ENCODE measurements at places on chromosomes 16 and 17. TPM values are rescaled to one million over a fixed set of nuclear protein-coding genes. Genes with fewer than 3 reads are reported as not detected.

The HLF gene
- total RNA-seq, result 0.93 TPM

The HOXB9 gene
- total RNA-seq, result 2.6 TPM

The GNAO1 gene
- 2.5 TPM for total RNA-seq

The PER1 gene
- total RNA-seq, result 35.8 TPM

The HOXB7 gene
- total RNA-seq, result 0.96 TPM

- no peak for DNase-seq
These were observed 7.9 kb downstream of the SLC5A10 start for GRCh38 chr17:18959845-18960240.

DNA sequence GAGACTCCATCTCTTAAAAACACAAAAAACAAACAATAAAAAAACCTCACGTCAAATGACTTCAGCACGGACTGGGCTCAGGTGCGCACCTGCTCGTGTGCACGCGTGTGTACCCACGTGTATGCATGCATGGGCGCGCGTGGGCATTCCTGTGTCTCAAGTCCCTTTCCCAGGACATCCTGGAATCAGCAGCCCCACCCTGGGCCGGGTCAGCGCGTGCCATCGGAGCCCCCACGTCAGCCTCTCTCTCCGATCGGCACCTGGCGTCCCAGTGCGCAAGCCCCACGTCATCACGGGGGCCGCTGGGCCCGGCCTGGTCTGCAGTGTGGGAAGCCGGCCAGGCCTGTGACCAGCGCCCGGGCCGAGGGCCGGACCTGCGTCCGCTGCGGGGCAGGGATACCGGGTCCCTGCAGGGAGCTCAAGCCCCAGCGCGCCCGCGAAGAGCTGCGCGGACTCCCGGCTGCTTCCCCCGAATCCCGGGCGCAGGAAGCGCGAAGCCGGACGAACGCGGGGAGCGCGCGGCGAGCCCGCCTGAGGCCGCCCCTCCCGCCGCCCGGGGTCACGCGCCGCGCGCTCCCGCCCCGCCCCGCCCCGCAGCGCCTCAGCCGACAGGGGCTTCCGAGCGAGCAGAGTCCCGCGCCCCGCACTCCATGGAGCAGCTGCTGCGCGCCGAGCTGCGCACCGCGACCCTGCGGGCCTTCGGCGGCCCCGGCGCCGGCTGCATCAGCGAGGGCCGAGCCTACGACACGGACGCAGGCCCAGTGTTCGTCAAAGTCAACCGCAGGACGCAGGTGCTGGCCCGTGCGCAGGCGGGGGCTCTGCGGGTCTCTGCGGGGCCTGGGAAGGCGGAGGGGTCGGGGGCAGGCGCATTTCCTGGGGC is at the start of gene FN3K:
Gene FN3K (plus strand): TSS at position 629 of the 880 bp plus-strand sequence. CDS start 22 bp downstream, at position 651.
- no peak for DNase-seq

- DNase-seq, result no peak
These were observed 20.5 kb upstream of the ERN1 start for GRCh38 chr17:64150237-64151015.

DNA sequence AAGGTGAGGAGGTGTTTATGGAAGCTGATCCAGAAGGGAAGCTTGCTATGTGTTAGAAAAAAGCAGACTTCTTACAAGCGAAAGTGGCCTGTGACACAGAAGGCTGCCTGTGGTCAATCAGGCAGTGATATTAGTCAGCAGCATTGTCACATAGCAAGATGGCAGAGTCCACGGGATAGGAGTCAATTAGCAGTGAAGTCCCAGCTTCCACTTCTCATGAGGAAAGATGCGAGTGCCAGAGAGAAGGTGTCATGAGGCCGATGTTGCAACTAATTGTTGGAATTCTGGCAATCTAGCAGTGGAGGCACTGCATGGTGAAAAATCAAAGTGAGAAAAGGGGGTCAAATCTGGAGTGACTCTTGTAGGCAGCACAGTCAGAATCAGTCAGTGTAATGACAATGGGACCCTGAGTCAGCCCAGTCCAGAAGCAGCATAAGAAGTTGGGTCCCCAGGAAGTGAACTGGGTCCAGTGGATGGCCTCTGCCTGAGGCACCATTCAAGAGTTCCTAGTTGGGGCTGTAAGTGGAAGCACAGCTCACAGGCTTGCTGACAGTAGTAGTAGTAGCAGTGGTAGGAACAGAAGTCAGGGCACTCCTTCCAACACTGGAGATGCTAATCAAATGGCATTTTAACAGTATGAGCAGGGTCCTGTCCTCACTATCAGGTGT is 85.1 kb downstream of the TNFRSF13B start:
- no peak for DNase-seq

DNA sequence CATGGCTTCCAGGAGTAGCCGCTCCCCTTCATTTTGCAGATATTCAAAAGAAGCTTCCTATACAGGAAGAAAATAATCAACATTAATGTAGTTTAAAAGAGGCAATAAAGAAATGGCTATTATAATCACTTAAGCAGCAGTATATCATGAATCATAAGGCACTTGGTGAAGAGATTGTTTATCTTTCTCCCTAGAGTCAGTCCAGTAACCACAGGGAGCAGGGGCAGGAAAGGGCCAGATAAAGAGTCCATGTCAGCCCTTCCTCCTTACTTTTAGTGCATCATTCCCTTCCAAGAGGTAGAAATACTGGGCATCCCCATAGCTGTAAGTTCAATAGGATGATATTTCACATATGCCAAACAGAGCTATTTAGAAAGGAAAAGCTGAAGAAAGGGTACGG is 184.6 kb upstream of the C17orf78 start:
- no peak for DNase-seq
